ENCODE measurements at places on chromosomes 1 and 21.
A peak's percentile ranks its signal among the peaks of the same experiment; 100 is the strongest.

GRCh38 chr1:201134405-201134804 lies 7.4 kb upstream of the ASCL5 start:
- no peak for DNase-seq

DNA sequence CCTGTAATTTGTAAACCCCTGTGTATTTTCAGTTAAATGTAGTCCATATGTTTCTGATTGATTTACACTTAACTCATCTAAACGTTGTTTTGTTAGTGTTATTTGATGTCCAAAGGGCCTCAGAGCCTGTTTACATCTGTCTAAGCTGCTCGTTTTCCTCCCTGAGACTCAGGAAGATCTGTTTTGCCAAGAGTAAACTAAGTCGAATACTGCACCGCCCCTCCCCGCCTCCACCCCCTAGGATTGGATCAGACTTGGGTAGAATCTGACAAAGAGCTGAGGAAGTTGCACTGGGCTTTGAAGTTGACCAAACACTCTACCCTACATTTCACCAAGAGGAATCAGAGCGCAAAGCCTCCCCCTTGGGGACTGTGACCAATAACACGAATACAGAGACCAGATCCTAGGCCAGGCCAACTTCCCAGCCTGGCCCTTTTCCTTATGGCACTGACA lies 206.9 kb upstream of the LMO4 start:
- no peak for DNase-seq

GRCh38 chr1:76330991-76331603 lies 256.6 kb downstream of the ST6GALNAC3 start:
- DNase-seq: peak; percentile 58

GRCh38 chr1:198649968-198650338 lies 11.1 kb downstream of the PTPRC start:
- DNase-seq: no peak

GRCh38 chr1:172845371-172845770 lies 186.5 kb downstream of the FASLG start:
- DNase-seq: no peak

DNA sequence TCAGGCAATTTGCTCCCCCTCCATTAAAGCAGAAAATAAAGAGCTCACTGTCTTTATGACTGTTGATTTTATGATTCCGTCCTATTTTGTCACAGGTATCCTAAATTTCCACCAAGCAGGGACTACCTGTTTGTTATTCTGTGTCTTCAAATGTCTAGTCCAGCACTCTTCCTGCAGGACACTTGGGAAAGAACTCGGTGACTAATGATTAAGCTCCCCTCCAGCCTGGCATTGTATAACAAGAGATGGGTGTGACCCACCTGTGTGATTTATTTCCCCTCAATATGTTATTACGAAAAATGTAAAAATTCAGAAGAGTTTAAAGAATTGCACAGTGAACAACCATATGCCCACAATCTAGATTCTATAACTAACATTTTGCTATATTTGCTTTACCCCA lies 42.9 kb upstream of the LRRN2 start:
- no peak for DNase-seq

DNA sequence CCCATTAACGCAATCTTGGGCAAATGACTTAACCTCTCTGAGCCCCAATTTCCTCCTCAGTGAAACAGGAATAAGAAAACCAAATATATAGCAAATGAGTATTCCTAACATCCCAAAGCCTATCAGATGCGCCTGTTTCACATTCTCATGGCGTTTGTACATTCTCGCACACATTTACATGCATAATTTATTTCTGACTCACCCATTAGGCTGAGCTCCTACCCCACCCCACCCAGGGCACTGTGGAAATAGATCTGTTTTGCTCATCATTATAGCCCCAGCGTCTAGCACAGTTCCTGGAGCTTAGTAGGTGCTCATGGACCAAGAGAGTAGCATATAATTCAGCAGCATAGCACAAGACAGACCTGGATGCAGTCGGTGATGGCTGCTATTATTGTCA lies 146.1 kb upstream of the VANGL1 start:
- no peak for DNase-seq

Measured in NCI-H748 treated with DMSO at 0.1 percent for 48 hours (cell line).